Inflammatory macrophage treated with lipopolysaccharide for 4 hours (primary cell): ENCODE measurements at places on chromosomes 11 and 22.

DNA sequence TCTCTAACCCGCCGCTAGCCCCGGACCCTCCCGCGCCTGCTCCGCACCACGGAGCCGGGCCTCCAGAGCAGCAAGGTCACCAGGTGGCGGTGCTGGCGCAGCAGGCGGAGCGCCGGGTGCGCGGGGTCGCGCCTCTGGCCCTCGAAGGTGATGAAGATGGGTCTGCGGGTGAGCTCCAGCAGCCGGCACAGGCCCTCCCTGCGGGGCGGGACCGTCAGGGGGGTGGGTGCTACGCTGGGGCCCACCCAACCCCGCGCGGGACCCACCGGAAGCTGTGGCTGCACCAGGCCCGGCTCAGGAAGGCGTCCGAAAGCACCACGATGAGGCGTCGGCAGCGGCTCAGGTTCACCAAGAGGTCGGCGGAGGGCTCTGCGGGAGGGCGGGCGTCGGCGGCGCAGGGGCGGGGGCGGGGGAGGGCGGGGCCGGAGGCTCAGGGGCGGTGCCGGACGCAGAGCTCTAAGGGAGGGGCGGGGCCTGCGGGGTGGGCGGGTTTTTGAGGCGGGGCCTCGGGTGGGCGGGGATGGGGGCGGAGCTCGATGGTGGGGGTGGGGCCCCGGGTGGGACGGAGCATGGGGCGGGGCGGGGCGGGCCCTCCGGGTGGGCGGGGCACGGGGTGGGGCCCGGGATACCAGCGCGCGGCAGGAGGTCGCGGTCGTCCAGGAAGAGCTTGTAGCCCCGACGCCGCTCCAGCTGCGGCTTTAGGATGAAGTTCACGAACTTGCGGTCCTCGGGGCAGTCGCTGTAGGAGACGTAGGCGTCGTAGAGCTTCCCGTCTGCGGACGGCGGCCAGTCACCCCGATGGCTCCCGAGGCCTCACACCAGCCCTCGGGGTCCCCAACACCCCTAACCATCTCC is 7.8 kb downstream of the SIGIRR start:
- peak; percentile 67 for DNase-seq

GRCh38 chr11:7675631-7676030 is 2.3 kb upstream of the CYB5R2 start:
- DNase-seq, result no peak

DNA sequence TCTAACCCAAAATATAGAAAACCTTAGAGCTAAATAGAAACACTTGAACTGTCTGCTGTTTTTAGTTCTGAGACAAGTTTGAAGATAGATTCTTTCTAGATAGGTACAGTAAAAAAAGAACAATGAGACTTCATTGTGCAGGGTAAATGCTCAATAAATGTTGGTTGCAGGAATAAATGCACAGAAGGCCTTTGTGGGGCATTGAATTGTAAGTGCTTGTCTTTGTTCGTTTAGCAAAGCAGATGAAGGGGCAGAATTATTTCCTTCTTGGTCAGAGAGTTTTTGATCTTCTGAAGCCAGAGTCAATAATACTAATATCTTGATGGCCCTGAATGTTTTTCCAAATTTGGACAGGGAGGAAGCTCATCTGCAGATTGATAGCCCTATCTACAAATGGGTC is 340.4 kb downstream of the OPCML start:
- DNase-seq, result no peak

DNA sequence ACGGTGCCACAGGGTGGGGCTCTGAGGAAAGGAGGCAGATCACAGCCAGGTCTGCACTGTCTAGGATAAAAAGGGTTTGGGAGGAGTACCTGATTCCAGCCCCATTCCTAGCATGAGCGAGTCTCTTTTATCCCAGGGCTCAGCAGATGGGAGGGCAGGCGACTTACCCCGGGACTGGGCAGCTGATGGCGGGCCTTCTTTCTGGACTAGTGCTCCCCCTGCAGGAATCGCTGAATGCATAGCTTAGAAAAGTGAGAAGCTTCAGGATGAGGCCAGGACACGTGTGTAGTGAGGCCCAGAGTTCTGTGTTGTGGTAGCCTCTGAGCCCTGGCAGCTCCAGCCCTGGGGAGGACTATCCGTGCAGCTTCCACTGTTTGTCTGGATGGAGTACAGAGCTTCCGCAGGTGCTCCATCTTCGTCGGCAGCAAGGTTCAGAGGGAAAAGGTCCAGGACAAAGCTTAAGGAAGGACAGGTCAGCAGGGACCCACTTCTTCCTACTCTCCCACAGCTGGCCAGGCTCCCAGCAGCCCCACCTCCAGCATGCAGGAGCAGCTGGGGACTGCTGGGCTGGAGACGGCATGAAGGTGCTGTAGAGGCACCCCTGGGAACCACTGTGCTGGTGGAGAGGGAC is 30.4 kb downstream of the COMMD9 start:
- DNase-seq, result peak; percentile 72

GRCh38 chr11:99565333-99565732 is 544.6 kb downstream of the CNTN5 start:
- no peak for DNase-seq

GRCh38 chr11:119671561-119672015 is 57.4 kb downstream of the NECTIN1 start:
- no peak for DNase-seq

- DNase-seq, result no peak
Measured at GRCh38 chr11:114562166-114562916, 2.7 kb upstream of the NXPE1 start.

- peak; percentile 30 for DNase-seq
Measured at GRCh38 chr11:113613619-113614018, 92.5 kb downstream of the TMPRSS5 start.

DNA sequence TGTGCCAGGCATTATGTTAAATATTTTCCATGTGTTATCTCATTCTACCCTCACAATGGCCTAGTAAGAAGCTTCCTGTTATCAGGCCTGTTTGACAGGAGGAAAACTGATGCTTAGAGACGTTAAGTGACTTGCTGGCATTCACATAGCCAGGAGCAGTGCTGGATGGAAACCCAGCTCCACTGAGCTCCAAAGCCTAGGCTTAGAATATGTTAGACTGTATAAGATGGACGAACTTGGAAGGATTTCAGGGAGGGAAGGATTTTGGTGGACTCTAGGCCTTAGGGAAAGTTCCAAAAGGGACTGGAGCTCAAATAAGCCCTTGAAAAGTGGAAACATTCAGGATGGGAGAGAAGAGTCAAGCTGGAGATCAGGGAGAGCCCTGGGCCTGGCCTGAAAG is 2.1 kb downstream of the CD44 start:
- peak; percentile 42 for DNase-seq

DNA sequence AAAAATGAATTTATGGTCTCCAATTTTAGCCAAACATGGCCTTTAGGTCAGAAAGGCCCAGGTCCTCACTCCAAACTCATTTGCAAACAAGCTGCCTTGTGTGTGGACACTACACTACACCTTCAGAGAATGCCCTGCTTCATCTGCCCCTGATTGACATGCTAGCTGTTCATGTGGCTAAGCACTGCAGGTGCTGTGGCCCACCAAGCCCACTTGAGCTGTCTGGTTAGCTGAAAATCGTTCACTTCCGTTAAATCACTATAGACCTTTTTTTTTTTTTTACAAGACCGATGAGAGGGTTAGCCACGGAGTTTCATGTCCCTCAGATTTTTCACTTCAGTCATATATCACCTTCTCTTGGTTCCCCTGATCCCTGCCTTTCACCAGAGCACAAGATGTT is 39.3 kb downstream of the NF2 start:
- no peak for DNase-seq

- peak; percentile 91 for DNase-seq
Measured at GRCh38 chr11:109972939-109973338, 120.3 kb upstream of the ZC3H12C start.
